Activated naive CD4-positive, alpha-beta T cell treated with Interleukin-2 at 50 U/mL for 16 hours (primary cell): ENCODE measurements at places on chromosomes 5 and 9.

DNA sequence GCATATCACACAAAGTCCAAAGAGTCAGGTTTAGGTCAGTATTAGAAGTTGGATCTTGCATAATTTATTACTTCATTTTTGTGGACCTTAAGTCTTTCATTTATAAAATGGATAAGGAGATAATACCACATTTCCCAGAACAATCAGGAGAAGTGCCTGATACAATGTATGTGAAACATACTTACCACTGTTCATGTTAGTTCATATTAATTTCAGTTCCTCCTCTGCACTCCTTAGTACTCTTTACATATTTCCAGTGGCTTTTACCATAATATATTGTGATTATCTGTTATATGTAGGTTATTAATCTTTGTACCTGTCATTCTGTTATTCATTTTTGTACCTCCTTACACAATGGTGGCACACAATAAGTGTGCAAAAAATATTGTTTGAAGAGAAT, 214.4 kb downstream of the ARL15 start:
- DNase-seq, result no peak

DNA sequence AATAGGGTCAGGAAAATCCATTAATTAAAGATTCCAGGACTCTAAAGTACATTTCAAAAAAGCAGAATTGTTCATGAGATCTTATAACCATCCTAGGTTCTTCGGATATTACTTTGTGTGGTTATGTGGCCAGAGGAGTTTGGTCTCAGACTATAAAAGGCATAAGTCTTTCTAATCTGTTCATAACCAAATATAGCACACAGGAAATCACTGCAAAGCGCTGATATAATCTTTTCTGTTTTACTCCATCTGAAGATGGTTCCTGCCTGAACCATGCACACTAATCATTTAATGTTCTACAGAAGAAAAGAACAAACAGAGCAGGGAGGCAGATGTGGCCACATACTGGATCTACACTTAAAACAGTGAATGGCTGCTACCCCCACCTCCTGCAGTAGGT, 182.8 kb downstream of the SEMA5A start:
- no peak for DNase-seq

DNA sequence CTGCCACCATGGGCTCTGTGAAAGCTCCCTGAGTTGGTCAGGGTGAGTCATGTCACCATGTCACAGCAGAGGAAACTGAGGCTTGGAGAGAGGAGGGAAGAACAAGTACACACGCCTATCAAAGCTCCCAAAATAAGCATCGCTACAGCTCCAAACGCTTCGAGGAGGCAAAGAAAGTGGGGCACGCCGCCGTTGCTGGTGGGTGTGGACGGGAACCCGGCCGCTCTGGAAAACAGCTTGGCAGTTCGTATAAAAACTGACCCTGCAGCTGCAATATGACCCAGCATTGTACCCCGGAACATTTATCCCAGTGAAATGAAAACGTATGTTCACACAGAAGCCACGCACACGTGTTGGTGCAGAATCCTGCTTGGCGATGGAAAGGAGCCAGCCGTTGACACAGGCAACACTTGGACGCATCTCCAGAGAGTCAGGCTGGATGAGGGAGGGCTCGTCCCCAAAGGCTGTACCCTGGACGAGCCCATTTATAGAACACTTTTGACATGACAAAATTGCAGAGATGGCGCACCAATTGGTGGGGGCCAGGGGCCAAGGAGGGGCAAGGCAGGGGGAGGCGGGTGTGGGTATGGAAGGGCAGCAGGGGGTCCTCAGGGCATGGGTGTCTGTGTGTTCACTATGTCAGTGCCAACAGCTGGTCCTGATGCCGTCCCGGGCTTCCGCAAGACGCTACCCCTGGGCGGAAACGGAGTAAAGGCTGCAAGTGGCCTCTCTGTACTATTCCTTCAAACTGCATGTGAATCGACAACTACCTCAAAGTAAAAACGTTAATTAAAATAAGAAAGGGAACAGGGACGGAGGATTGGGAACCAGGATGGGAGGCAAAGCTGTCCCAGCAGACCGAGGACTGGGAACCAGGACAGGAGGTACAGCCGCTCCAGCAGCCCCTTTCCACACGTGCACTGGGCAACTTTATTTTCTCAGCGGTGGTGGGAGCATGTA, 173.0 kb downstream of the OLFM1 start:
- DNase-seq, result no peak

GRCh38 chr5:75701856-75702255, 15.4 kb downstream of the POC5 start:
- no peak for DNase-seq

- DNase-seq, result no peak
Observed at GRCh38 chr5:160437271-160437670, 15.6 kb downstream of the PTTG1 start.

DNA sequence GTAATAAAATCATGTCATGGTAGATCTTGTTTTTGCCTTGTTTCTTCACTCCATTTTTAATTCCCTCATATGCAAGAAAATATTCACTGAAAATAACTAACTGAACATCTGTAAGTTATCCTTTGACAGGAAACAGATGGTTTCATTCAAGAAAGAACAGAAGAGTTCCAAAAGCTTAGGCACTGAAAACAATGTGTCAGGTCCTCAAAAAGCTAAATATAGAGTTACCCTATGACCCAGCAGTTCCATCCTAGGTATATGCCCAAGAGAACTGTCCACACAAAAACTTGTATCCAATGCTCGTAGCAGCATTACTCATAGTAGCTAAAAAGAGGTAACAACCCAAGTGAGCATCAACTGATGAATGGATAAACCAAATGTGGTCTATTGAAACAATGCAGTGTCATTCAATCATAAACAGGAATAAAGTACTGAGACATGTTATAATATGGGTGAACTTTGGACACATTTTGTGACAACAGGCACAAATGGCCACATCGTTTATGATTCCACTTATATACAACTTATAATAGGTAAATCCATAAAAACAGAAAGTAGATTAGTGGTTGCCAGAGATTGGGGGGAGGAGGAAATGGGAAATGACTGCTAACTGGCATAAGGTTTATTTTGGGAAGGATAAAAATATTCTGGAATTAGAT, 231.0 kb downstream of the FRMD3 start:
- no peak for DNase-seq

GRCh38 chr9:110890416-110890815, 147.9 kb downstream of the LPAR1 start:
- DNase-seq, result no peak

DNA sequence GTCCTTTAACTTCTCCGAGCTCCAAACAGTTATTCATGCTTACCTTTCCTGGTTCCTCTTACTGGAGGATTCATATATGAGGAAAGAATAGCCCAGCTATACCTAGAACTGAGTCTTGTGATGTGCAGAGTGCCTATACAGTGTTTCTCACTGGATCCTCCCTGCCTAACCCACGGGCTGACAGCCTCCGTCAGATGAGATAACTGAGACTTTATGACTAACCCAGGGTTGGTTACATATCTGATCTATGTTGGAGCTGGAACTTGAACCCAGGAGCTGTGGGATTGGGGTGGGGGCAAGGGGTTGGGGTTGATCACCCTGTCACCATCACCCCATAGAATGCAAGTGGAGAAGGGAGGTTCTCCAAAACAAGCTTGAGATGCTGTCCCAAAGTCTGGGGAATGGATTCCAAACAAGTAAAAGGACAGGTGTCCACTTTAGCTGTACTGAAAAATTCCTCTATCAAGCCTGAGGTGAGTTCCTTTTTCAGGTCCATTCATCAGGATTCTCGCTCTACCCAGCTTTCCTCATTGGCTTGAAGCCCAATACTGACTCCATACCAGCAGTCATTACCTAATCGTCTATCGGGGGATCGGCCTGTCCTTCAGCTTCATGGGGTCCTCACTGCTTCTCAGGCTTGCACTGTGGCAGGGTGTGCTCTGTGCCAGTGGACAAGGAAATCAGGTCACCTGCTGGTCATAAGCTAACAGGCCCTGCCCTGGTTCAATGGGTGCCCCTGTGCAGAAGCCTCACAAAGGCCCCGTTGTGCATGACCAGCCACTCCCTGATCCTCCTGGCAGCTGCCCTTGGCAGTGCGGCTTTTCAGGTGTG, 100.6 kb downstream of the ARHGAP26 start:
- DNase-seq, result no peak

GRCh38 chr5:150246429-150246828, 43.1 kb downstream of the CAMK2A start:
- DNase-seq, result no peak

- no peak for DNase-seq
Observed at GRCh38 chr5:171692107-171692506, 93.5 kb upstream of the SMIM23 start.

DNA sequence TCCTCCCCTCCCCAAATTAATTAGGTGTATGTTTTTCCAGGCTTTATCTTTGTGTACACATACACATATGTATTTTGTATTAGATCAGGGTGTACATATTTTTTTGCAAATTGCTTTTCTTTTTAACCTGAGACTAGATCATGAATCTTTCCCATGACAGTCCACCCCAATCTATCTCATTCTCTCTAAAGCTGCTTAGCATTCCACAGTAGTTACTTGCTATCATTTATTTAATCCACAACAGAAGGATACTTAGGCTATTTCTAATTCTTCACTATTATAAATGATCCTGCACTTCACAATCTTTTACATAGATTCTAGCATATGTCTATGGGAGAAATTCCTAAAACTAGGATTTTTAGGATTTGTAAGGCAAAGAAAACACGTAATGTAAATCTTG, 43.9 kb downstream of the SH3RF2 start:
- no peak for DNase-seq

DNA sequence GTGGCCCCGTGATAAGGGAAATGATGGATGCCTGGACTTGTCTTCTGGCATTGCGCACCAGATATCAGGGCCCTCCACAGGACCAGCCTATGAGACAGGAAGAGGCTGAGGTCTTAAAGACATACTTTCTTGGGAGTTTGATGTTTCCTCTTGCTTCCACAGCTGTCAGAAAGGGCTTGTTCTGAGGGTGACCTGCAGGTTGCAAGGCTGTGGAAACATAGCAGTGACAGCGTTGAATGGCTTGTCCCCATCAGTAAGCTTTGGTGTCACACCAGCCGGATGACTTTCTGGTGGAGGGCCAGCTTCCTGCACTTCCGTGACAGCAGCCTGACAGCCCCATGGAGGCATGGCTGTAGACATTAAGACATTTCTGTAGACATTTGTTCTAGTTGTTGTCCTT, 143.2 kb downstream of the C9orf152 start:
- no peak for DNase-seq

- DNase-seq, result no peak
Observed at GRCh38 chr5:157941616-157942015, 82.7 kb upstream of the CLINT1 start.

DNA sequence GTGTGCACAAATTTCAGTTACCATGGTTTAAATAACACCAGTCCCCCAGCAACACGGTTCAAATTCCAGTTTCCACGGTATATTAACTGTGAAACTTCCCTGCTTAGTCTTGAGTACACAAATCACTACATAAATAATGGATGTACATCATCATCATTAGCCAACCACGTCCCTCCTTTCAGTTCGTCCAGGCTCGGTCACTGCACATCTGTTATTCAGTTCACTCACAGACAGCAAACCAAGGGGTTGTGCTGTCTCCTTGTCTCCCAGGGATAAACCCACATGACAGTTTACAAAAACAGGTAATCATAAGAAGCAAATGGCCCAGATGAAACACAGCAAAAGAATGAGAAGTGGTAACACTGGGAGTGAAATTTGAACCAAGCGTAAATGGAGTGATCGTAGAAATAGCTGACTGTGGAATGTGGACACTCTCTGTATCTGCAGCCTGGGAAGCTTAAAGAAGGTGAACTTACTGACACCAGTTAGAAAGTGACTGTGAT, 61.0 kb upstream of the RAD23B start:
- no peak for DNase-seq

GRCh38 chr9:68897577-68898145, 116.3 kb downstream of the PRKACG start:
- DNase-seq, result no peak

- DNase-seq, result no peak
Observed at GRCh38 chr5:58545912-58546311, 37.0 kb upstream of the RAB3C start.

- DNase-seq, result no peak
Observed at GRCh38 chr9:115349542-115349941, 231.6 kb upstream of the TNC start.

DNA sequence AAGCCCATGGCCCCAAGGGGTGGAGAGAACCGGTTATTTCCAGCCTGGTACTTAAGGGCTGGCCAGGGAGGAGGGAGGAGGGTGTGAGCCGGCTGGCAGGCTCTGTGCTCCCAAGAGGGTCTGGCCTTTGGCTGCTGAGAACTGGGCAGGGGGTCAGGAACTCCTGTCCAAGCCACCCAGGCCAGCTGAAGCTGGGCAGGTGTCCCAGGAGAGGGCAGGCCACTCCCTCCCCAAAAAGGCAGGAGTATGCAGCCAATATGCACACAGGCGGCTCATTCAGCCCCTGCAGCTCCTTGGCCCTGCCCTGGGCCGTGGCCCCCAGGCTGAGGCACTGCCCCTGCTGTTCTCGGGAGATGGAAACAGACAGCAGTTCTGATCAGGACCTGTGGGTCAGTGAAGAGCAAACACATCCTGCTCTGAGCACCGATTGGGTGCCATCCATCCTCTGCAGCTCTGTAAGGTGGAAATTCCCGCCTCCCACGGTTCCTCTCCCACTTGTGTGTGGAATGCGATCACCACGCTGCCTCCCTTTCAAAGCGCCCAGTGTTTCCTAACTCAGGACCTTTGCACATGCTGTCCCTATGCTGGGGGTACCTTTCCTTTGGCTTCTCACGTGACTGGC, 17.1 kb upstream of the KIF12 start:
- no peak for DNase-seq

GRCh38 chr9:27528076-27528885, 1.3 kb downstream of the MOB3B start:
- DNase-seq, result peak; percentile 51

- DNase-seq, result no peak
Observed at GRCh38 chr5:56512313-56512996, 279.3 kb upstream of the ANKRD55 start.

DNA sequence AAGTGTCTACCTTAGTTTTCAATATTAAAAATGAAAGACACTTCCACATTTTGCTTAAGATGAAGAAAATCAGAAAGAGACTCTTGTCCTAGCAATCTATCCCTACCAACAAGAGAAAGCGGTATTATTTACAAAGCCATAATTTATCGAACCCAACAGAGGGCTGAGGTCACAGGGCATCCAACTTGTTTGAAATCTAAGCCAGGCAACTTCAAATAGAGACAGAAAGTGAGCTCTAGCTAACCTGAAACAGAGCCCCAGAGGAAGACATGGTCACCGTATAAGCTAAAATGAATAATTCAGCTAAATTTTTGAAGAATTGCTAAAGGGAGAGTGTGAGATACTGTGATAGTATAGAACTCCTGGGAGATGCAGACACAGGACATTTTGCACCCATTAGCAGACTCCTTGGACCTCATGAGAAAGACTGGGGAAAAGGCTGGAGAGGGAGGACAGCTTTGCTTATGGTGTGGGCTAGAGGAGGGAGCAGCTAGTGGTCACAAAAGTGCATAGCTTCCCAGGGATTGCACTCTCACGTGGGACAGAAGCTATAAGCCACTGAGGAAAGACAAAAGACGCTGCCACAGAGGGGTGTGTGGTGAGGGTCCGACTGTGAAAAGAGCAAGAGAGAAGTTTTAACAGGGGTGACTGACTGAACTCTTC, 624.2 kb upstream of the GRIN3A start:
- no peak for DNase-seq

- DNase-seq, result no peak
Observed at GRCh38 chr9:110142253-110142652, 65.7 kb downstream of the C9orf152 start.
